ENCODE measurements at places on chromosomes 3 and 15.
A peak's percentile ranks its signal among the peaks of the same experiment; 100 is the strongest.

GRCh38 chr3:33848624-33849347 is 50.4 kb downstream of the PDCD6IP start:
- DNase-seq, result no peak

GRCh38 chr15:57559875-57560274 is 31.8 kb upstream of the MYZAP start:
- DNase-seq, result peak; percentile 85

DNA sequence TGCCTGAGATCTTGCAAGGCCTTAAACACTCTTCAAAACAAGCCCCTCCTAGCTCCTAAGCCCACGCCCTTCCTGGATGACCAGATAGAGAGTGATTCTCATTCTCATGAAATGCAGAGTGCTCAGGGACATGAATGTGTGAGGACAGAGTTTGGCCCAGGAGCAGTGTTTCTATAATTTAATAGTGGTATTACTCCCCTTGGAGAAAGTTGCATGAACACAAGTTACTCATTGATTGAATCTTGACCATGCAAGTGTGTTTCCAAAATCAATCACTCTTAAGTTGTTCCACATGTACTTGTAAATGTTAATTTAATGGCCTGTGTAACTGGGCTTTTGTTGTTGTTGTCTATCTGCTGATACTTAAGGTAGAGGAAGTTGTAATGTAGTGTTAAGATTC is 181.6 kb downstream of the ADAMTSL3 start:
- no peak for DNase-seq

DNA sequence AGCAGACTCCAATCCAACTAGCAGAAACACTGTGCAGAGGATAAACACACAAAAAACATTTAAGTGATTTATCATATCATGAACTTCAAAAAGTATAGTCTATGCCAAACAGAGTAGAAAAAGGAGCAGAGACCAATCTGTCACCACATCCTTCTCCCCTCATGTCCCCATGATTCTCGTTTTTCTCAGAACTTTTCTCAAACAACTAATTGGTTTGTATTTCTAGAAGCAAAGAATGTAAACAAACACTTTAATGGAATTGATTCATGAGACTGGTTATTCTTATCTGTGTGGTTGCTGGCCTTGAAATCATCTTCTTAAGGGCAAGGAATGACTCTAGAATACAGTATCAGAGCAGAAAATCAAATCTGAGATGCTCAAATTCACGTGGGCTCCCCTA is 294.2 kb upstream of the THBS1 start:
- no peak for DNase-seq

DNA sequence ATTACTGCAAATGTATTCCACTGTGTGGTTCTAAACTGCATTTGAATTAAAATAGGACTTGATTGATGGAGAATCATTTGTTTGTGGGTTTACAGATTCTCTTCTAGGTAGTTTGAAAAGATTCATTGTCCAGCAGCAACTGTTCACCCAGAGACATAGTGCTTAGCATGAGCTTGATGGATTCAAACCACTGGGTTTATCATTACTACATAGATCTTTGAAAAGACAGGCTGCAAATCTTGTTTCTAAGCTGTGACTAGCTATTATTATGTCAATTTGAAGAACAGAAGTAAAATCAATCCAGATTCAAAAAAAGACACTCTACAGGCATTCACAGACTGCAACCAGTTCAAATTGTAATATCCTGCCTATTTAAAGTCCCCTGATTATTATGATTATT is 49.8 kb downstream of the MBNL1 start:
- no peak for DNase-seq

DNA sequence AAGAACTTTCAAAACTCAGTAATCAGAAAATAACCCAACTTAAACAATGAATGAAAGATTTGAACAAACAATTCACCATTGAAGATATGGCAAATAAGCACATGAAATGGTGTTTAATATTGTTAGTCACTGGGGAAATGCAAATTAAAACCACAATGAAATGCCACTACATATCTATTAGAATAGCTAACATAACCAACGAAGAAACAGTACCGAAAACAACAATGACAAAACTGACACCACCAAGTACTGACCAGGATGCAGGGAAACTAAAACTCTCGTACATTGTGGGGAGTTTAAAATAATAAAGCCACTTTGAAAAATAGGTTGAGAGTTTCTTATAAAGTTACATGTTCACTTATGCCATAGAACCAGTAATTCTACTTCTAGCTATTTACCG is 69.1 kb downstream of the KBTBD8 start:
- DNase-seq, result no peak

GRCh38 chr3:175346573-175347356 is 487.6 kb downstream of the NAALADL2 start:
- no peak for DNase-seq

GRCh38 chr15:34241376-34242330 is 16.8 kb downstream of the EMC4 start:
- no peak for DNase-seq

GRCh38 chr3:177772908-177773557 is 575.8 kb upstream of the TBL1XR1 start:
- DNase-seq, result no peak

DNA sequence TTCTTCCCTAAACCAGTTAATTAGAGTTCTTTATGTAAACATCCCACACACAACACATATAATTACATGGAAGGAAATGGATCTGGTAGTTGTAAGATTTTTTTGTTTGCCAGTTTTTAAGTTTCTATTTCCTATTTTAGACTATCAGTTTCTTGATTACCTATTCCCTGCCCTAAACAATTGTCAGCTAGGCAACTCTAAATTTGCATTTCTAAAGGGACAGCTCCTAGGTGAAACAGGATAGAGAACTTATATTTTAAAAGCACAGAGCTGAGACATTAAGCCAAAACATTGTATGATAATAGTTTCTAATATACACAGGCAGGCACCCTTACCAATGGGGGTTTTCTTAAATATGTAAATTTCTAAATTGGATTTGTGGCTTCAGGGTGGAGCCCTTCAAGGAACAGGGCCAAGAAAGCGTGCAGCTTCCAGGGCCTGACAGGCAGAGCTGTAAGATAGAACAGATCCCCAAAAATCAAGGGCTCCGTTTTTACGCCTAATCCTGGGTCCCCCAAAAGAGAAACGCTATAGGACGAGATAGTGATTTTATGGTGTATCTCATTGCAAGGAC is 8.9 kb downstream of the LEKR1 start:
- no peak for DNase-seq

All from nephron progenitor cell (in vitro differentiated cells).